ENCODE measurements at places on chromosomes 3 and 15. TPM values are rescaled to one million over a fixed set of nuclear protein-coding genes. Genes with fewer than 3 reads are reported as not detected.

DNA sequence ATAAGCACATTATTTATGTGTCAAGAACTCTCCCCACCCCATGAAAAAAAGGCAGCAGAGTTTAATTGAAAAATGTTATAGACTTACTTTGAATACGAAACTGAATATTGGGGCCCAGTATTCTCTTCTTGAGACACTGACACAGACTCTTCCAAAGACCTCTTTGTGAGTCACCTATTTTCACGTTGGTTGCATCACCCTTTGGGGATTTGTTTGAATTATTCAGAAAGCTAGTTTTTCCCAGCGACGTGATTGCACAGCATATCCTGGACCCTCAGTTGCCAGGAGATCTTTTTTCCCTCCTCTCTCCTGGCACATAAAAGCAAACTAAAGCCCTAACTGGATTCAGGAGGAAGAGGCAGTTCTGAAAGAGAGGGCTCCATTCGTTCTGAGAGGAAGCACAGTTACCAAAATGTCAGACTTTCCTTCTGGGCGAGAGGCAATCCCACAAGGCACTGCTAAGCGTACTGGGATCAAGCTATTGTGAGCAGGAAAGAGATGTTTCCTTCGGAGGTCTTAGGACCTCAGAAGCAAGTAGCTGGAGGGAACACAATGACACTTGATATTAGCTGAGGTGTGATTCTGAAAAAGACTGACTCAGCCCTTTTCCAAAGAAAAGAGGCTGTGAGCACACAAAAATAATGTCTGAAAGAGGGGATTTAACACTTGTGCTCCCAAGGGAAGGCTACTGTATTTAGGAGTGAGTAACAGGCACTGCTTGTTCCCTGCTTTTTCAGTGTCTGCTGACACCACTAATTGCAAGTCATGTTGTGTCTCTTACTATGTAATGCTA is 65.8 kb upstream of the CADPS start:
- DNase-seq = no peak

DNA sequence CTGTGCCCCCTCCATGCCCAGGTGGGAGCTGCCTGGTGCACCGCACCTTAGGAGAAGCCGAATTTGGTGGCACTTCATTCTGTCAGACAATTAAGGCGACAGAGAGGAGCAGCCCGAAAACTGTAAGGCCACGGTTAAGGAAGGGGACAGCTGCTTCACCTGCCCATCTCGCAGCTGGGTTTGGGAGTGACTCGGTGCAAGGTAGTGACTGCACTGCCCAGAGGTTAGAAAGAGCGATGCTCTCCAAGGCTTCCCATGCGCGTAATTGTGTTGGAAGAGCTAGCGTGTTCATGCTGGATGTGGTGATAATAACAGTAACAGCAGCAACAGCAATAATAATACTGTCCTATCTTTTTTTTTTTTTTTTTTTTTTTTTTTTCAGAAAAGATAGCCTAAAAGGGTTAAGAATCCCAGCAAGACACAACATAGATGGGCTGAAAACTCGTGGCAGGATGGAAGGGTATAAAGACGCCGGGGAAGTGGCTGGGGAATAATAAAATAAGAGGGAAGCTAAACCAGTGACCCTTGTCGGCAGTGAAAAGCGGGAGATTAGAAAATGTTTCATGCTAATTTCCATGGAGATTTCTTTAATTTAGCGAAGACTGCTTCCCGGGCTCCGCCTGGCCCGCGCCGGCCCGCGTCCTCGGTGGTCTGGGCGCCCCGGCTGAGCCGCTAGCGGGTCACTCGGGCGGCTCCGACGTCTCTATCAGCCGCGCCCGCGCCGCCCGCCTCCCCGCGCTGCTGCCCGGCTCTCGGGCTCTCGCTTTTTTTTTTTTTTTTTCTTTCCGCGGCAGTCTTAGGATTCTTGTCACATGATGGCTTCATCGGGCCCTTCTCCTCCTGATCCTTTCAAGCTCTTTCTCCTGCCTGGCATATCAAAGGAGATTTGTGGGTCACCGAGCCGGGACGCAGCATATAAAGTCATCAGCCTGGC is 617.1 kb downstream of the NR2F2 start:
- peak; percentile 50 for DNase-seq

DNA sequence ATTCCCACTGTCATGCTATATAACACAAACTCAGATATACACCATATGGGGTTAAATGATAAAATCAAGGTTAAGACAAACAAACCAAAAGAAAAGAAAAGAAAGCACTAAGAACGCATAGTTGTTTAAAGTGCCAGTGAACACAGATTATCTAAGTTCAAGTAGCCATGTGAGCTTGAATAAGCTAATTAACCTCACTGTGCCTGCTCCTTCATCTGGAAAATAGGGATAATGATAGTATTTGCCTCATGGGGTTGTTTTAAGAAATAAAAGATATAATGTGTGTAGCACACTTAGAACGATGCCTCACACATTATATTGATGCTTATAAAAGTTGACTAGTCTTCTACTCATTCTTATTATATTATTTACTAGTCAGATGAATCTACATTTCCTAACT is 72.6 kb upstream of the IL12A start:
- no peak for DNase-seq

- DNase-seq = no peak
Observed at GRCh38 chr3:88282528-88283241, 132.9 kb downstream of the C3orf38 start.

The ACTR8 gene
- total RNA-seq = 18.5 TPM

DNA sequence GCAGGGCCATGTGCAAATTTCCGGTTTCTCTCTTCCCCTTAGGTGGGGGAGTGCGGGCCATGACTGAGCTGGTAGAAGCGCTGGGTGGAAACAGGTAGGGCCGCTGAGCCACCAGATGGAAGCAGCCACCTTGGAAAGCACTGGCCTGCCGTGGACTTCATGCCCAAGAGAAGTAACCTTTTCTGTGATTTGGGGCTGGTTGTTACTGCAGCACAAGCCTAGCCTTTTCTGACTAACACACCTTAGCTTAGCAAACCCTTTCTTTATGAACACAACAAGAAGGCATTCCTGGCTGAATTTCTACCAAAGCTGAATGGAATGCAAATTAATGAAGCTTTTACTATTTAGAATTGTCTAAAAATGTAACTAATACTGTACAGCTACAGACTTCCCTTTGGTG is 149.6 kb upstream of the UBE2E1 start:
- DNase-seq = no peak

The ASB14 gene
- not detected for total RNA-seq

The FEZF2 gene
- not detected for total RNA-seq

GRCh38 chr3:157542711-157543500 is 39.7 kb upstream of the VEPH1 start:
- DNase-seq = peak; percentile 91

- DNase-seq = no peak
Observed at GRCh38 chr3:133730993-133731392, 15.2 kb upstream of the TF start.

- DNase-seq = no peak
Observed at GRCh38 chr3:70970171-70970570, 613.4 kb downstream of the FOXP1 start.

GRCh38 chr3:3735919-3736318 is 63.3 kb upstream of the LRRN1 start:
- no peak for DNase-seq

The PODXL2 gene
- total RNA-seq = 79.4 TPM

The PLA2G4E gene
- total RNA-seq = not detected

The FBXO40 gene
- not detected for total RNA-seq

DNA sequence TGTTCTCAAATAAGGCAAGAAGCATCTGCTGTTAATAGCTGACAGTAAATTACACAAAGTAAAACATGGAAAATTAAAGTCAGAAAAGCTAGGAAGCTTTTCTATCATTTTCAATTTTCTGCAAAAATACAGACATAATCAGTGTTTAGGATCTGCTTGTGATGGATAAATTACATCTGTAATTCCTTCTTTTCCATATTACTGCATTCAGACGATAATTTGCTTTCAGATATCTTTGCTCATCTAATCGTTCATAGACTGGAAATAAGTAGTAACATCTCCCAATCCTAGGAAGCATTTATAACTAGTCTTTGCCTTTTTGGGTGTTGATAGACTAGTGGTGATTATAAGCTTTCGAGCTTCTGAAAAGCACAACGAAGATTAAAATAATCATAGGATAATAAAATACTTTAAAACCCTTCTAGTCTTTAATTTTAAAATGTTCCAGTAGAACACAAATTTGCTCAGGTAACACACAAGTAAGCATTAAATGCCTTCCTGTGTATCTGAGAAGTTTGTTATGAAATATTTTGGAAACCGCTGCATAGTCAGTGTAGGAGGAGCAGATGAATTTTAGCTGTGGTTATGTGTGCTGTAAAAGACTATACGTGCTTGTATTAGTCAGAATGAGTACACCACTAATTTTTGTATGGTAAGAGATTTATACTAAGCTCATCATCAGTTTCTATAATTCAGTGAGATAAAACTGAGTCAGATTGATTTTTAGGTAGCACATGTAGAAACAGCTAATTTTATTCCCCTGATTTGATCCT is 41.0 kb downstream of the MBNL1 start:
- no peak for DNase-seq

- DNase-seq = no peak
Observed at GRCh38 chr15:50670115-50670514, 16.5 kb downstream of the TRPM7 start.
